ENCODE measurements at places on chromosomes 6 and 20. TPM values are rescaled to one million over a fixed set of nuclear protein-coding genes. Genes with fewer than 3 reads are reported as not detected.

Gene NOX3
- 1.6 TPM for polyA plus RNA-seq

DNA sequence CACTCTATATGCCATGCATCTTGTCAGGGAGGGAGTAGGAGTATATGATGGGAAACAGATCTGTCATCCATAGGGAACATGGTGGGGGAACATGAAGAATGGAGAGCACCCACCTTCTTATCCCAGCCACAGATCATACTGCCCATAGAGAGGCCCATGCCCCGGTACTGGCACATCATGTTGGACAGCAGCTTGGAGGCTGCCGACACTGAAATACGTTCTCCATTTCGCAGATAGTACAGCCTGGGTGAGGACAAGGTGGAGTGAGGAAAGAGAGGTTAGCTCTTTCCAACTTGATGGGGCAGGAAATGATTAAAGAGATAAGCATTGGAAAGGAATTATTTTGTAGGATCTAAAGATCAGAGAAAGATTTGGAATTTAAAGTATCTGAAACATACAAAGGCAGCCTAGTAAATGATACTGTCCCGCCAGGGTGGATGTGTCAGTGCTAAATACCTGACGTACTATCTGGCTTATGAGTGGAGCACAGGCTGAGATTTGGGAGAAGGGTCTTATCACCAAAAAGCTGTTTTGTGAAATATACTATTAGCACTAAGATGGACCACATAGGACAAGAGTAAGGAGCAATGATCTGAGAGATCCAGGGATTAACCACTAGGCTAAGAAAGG, 1.7 kb downstream of the PSMB8 start:
- DNase-seq, result no peak

GRCh38 chr6:142695016-142695415, 250.0 kb downstream of the HIVEP2 start:
- DNase-seq, result no peak

- DNase-seq, result no peak
These were observed 52.2 kb upstream of the NNAT start for GRCh38 chr20:37468886-37469285.

DNA sequence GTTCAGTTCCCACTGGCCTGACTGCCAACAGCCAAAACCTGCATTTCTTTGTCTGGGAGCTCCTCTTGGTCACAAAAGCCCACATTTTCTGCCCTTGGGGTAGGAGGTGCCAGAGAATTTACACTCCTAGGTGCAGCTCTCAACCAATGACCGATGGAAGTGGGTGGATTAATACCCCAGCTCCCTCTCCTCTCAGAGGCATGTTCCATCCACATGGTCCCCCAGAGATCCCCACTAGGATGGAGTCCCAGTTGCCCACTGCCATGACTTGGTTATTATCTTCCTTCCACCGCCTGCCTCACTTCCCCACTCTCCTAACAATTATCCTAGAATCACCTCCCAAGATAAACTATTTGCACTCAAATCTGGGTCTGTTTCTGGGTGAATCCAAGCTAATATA, 111.1 kb upstream of the RIN2 start:
- no peak for DNase-seq

Gene TINAG
- polyA plus RNA-seq, result 29.7 TPM

Gene RRAGD
- polyA plus RNA-seq, result 39.2 TPM

DNA sequence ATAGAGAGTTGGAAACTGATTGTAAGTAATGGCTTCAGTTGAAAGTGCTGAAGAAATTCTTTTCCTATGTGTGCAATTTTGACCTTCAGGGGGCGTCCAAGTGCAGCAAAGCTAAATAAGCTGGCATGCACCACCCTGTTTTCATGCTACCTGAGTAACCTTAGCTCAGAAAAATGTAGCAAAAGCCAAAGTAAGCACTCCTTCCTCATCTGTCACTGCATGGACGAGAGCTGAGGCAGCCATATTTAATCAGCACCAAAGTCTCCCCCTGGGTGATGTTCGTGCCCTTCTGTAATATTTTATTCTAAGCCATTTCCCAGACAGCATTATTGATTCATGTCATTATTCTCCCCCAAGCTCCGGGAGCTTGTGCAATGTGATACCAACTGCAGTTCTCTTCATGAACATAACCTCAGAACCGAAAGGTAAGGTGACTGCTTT, 123.1 kb downstream of the RPS12 start:
- DNase-seq, result peak; percentile 59

Gene DACT2
- 23.6 TPM for polyA plus RNA-seq

Gene PBOV1
- 0.06 TPM for polyA plus RNA-seq

GRCh38 chr6:2733736-2734480, 16.8 kb downstream of the MYLK4 start:
- no peak for DNase-seq

GRCh38 chr6:85676086-85676729, 33.5 kb upstream of the SYNCRIP start:
- DNase-seq, result no peak
